ENCODE measurements at places on chromosomes 4 and X. TPM values are rescaled to one million over a fixed set of nuclear protein-coding genes. Genes with fewer than 3 reads are reported as not detected.

Gene TBC1D9
- total RNA-seq: 23.7 TPM

Gene MPP1
- total RNA-seq: 16.2 TPM

GRCh38 chr4:124212815-124213630 lies 499.5 kb downstream of the ANKRD50 start:
- DNase-seq: no peak

DNA sequence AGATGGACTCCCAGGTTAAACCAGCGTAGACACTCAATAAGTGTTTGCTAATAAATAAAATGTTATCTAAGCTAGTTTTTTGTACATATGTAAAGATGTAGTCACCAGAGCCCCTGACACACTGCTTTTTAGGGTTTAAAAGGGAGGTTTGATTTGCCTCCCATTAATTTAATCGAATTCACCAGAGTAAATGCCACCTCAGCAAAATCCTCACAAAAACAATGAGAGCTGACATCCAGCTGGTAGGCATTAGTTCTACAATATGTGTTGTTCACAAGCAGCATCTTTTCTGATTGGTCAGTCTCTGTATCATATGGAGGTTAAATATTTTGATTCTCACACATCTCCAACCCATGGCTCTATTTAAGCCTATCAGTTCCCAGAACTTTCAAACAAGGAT lies 382.6 kb downstream of the CENPC start:
- DNase-seq: no peak

GRCh38 chrX:115591856-115592842 lies 31.2 kb downstream of the PLS3 start:
- no peak for DNase-seq

GRCh38 chrX:49230500-49231232 lies 2.5 kb downstream of the CACNA1F start:
- peak; percentile 21 for DNase-seq

Data from tibial nerve (tissue), 4 donors.